Activated T-helper 2 cell treated with anti-CD3 and anti-CD28 coated beads, Interferon-gamma antibody, Interleukin-2, Interleukin-4, amounts not matched to agents 10 μg/mL and 5 μg/mL and 100 μg/mL, durations not matched to agents 14 hours and 24 hours and 36 hours (primary cell): ENCODE measurements at places on chromosomes 5 and 9.

DNA sequence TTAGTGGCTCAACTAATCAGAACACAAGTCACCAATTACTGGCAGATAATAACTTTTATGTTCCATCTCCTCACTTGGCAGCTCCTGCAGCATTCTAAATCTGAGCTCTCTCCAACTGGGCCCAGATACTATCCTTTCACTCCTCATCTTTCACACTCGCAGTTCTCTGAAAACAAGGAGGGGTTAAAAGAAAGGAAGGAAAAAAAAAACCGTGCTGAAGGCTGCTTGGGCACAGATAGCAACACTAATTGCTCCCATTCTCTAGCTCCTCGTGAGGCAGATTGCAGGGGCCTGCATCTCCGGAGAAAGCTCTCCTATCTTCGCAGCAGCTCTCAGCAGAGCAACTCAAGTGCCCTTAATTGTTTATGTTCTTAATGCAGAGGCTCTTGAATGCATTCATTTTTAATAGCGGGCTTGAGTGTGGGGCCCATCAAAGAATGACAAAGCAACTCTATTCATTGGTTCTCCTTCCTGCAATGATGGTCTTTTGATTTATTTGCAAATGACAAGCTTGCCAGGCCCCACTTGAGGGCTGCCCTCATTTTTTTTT is 23.9 kb downstream of the TLE1 start:
- H3K27me3 ChIP-seq: no peaks in the 10 kb centered on the region
- no peak overlapping the region for H3K4me3 ChIP-seq
- no peaks in the 10 kb centered on the region for H3K4me1 ChIP-seq
- H3K36me3 ChIP-seq: no peaks in the 10 kb centered on the region
- no peak for DNase-seq
- no peak overlapping the region for H3K27ac ChIP-seq

DNA sequence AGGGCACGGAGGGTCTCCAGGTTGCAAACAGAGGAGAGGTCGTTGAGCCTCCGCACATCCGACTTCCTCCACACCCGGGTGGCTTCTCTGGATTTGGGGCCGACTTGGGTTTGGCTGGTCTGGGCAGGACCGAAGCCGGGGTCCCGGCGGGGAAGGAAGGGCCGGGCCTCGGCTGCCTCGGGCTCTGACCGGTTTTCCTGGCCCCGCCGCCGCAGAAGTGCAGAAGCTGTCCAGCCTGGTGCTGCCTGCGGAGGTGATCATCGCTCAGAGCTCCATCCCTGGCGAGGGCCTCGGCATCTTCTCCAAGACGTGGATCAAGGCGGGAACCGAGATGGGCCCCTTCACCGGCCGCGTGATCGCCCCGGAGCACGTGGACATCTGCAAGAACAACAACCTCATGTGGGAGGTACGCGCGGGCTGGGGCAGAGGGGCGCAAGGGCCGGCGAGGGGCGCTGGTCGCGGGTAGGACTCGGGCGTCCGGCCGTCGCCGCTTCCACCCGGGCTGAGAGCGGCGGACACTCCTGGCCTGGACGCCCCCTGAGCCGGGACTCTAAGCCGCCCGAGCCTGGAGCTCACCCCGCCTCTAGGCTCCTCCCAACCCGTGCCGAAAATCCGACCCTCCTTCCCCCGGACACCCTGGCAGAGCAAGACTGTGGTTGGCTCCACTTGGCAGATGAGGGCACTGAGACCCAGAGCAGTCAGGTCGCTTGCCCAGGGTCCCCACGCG is 2.2 kb downstream of the PRDM12 start:
- DNase-seq: no peak
- H3K4me1 ChIP-seq: peaks cover 3% of the 10 kb centered on the region
- no peaks in the 10 kb centered on the region for H3K36me3 ChIP-seq
- H3K27ac ChIP-seq: no peak overlapping the region

DNA sequence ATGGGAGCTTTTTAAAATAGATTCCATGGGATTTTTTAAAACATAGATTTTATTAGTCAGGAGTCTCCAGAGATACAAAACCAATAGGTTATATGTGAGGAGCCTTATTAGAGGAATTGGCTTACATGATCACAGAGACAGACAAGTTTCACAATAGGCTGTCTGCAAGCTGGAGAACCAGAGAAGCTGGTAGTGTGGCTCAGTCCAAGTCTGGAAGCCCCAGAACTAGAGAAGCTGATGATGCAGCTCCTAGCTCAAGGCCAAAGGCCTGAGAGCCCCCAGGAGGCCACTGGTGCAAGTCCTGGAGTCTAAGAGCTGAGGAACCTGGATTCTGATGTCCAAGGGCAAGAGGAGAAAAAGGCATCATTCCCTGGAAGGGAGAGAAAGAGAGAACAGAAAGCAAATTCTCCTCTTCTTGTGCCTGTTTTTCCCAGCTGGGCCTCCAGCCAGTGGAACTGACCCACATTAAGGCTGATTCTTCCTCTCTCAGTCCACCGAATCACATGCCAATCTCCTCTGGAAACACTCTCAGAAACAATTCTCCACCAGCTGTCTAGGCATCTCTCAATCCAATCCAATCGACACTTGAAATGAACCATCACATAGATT is 59.3 kb downstream of the AHRR start:
- no peak overlapping the region for H3K4me3 ChIP-seq
- H3K27me3 ChIP-seq: no peaks in the 10 kb centered on the region
- peaks cover 49% of the 10 kb centered on the region for H3K4me1 ChIP-seq
- H3K36me3 ChIP-seq: peaks cover 90% of the 10 kb centered on the region
- peak overlapping the region; percentile 54 for H3K27ac ChIP-seq
- DNase-seq: peak; percentile 6

- H3K27me3 ChIP-seq: peaks cover 8% of the 10 kb centered on the region
- no peak overlapping the region for H3K4me3 ChIP-seq
- no peak overlapping the region for H3K27ac ChIP-seq
- no peak for DNase-seq
Measured at GRCh38 chr5:139690064-139690802, 42.1 kb downstream of the CXXC5 start.

DNA sequence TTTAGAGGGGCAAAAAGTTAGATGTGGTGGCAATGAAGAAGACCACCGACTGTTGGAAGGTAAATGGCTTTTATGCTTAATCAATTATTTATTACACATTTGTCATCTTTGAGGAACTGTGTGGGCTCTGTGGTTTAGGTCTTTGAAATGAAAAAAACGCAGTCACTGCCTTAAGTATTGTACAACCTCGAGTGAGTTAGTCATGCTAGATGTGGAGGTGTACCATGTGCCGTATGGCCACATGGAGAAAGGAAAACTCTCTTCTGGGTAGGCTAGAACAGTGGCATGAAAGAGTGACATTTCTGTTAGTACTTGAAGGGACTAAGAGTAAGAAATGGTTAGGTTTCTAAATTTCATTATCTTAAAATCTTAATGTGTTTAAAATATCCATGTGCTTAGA is 166.1 kb downstream of the HACD4 start:
- no peaks in the 10 kb centered on the region for H3K27me3 ChIP-seq
- H3K4me3 ChIP-seq: no peak overlapping the region
- H3K36me3 ChIP-seq: peaks cover 19% of the 10 kb centered on the region
- H3K4me1 ChIP-seq: peaks cover 8% of the 10 kb centered on the region

- DNase-seq: no peak
- H3K27me3 ChIP-seq: peaks cover 4% of the 10 kb centered on the region
Measured at GRCh38 chr5:36418152-36418979, 116.7 kb upstream of the RANBP3L start.

DNA sequence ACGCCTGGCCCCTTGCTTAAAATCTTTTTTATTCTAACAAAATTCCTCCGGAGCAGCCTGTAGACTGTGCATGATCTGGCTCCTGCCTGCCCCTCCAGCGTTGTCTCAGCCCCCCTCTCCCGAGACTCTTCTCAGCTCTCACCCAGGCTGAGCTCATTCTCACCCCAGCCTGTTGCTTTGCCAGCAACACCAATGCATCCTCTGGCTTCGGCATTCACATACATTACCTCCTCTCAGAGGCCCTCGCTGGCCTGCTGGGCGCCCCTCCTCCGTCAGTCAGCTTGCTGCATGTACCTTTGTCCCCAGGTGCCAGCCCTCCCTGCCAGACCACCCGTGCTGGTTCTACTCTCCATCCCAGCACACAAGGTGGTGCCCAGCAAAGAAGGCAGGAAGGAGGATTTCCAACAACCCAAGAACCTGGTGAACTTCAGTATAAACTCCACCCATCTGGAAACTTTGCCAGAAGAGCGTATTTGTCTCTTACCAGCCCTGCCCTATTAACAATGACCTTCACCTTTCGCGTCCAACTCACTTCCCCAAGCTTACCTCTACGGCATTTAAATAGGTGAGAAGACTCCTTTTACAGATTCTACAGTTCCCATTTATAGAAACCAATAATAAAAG is 35.0 kb downstream of the MYO10 start:
- no peak overlapping the region for H3K27ac ChIP-seq
- no peaks in the 10 kb centered on the region for H3K27me3 ChIP-seq
- no peak for DNase-seq
- H3K4me1 ChIP-seq: no peaks in the 10 kb centered on the region
- H3K4me3 ChIP-seq: no peak overlapping the region

GRCh38 chr5:125227333-125228095 is 481.1 kb upstream of the ZNF608 start:
- H3K36me3 ChIP-seq: no peaks in the 10 kb centered on the region
- DNase-seq: no peak
- H3K4me1 ChIP-seq: no peaks in the 10 kb centered on the region
- no peak overlapping the region for H3K27ac ChIP-seq

- no peak overlapping the region for H3K4me3 ChIP-seq
Measured at GRCh38 chr9:124325816-124326215, 68.1 kb downstream of the NEK6 start.

GRCh38 chr9:119043996-119044395 is 325.2 kb downstream of the BRINP1 start:
- H3K27ac ChIP-seq: no peak overlapping the region
- DNase-seq: no peak
- no peaks in the 10 kb centered on the region for H3K4me1 ChIP-seq
- no peak overlapping the region for H3K4me3 ChIP-seq
- H3K36me3 ChIP-seq: no peaks in the 10 kb centered on the region
- H3K27me3 ChIP-seq: no peaks in the 10 kb centered on the region

GRCh38 chr9:100084734-100085133 is 14.1 kb downstream of the ERP44 start:
- H3K27me3 ChIP-seq: no peaks in the 10 kb centered on the region
- no peak for DNase-seq
- H3K36me3 ChIP-seq: no peaks in the 10 kb centered on the region

GRCh38 chr5:125175348-125176004 is 429.0 kb upstream of the ZNF608 start:
- no peaks in the 10 kb centered on the region for H3K36me3 ChIP-seq
- DNase-seq: no peak
- H3K4me1 ChIP-seq: no peaks in the 10 kb centered on the region
- H3K27me3 ChIP-seq: no peaks in the 10 kb centered on the region
- H3K4me3 ChIP-seq: no peak overlapping the region
- H3K27ac ChIP-seq: no peak overlapping the region

DNA sequence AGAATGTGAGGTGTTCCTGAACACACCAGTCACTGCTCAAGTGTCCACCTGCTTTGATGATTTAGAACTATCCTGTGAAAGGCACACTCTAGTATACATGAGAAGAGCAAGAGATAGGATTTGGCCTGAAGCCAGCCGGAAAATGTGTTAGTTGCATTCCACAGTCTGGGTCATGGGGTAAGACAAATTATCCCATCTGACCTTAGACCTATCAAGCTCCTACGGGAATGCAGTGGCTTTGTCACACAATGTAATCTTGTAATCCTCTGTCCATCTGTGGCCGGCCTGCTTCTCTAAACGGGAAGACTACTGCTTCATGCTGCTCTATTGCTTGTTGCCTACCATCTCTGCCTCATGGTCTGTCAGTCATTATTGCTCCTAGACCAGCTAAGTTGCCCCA is 92.4 kb upstream of the PRRC1 start:
- no peak for DNase-seq
- no peaks in the 10 kb centered on the region for H3K36me3 ChIP-seq
- H3K4me3 ChIP-seq: no peak overlapping the region
- H3K4me1 ChIP-seq: peaks cover 3% of the 10 kb centered on the region
- H3K27ac ChIP-seq: no peak overlapping the region
- peaks cover 6% of the 10 kb centered on the region for H3K27me3 ChIP-seq

DNA sequence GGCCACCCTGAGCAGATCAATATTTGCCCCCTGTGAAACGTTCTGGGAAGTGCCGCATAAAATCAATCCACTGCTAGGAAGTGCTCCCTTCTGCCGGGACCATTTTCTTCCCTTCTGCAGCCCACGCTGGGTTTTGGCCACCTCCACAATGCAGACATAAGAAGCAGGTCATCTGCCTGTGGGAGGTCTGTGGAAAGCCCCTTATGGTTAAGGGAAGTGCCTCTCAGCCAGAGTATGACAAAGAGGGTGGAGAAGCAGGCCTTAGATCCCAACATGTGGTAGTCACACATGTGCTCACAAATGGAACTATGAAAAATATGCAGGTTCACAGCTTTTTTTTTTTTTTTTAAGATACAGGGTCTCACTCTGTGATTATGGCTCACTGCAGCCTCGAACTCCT is 82.8 kb downstream of the SLC1A3 start:
- peaks cover 12% of the 10 kb centered on the region for H3K4me1 ChIP-seq
- H3K27me3 ChIP-seq: peaks cover 23% of the 10 kb centered on the region
- no peak overlapping the region for H3K4me3 ChIP-seq
- no peaks in the 10 kb centered on the region for H3K36me3 ChIP-seq
